ENCODE measurements at places on chromosomes 13 and 19.

DNA sequence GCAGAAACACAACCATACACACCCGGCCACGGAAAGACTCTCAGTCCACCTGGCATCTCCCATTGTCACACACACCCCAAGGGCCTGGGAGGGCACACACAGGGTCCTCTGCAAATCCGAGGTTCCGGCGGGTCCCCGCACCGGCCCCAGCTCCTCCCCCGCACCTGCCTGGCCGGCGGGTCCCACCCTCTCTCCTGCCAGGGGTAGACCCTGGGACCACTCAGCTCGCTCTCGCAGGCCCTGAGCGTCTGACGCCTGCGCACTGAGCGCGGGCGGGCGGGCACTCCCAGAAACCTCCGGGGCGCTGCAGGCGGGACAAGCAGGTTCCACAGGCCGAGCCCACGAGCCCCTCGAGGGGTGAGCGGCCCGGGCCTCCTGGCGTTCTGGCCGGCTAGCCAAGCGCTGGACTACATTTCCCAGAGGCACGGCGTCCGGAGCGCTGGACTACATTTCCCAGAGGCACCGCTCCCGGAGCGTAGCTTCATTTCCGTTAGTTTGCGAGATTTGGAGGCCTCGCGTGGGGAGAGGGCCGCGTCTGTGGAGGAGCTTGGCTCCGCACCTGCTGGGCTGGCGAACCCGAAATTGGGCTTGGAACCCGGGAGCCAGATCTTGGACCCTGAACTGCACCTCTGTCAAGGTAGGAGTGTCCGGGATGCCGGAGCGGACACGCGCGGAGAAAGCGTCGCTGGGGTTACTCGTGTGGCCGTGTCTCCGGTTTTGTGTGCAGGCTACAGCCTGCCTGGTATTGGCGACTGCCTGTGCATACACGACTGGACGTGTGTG lies at the start of gene ZNF420:
Gene ZNF420 (plus strand): TSS at position 500 of the 783 bp plus-strand sequence. CDS start 10,686 bp downstream, outside the sequence.
- peak; percentile 93 for DNase-seq

DNA sequence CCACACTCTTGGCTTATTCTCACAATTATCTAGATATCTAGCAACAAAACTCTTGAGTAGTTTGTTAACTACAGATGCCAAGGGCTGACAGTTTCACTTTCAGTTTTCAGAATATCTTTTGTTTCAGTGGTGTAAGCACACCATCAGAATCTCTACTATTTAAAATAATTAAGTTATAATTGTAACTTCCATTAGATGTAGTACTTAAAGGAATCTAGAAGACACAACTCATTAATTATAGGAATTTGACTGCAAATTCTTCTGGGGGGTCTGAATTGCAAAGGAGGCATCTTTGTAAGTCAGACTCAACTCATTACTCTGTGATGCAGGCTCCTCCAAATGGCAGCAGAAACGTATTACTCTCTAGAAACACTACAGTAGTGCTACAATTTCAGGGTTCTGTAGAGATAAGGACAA lies 44.9 kb upstream of the USPL1 start:
- no peak for DNase-seq

- no peak for DNase-seq
These were observed 18.7 kb downstream of the CD70 start for GRCh38 chr19:6572217-6572616.

- DNase-seq = no peak
These were observed 10.2 kb downstream of the DPP9 start for GRCh38 chr19:4713384-4713951.

DNA sequence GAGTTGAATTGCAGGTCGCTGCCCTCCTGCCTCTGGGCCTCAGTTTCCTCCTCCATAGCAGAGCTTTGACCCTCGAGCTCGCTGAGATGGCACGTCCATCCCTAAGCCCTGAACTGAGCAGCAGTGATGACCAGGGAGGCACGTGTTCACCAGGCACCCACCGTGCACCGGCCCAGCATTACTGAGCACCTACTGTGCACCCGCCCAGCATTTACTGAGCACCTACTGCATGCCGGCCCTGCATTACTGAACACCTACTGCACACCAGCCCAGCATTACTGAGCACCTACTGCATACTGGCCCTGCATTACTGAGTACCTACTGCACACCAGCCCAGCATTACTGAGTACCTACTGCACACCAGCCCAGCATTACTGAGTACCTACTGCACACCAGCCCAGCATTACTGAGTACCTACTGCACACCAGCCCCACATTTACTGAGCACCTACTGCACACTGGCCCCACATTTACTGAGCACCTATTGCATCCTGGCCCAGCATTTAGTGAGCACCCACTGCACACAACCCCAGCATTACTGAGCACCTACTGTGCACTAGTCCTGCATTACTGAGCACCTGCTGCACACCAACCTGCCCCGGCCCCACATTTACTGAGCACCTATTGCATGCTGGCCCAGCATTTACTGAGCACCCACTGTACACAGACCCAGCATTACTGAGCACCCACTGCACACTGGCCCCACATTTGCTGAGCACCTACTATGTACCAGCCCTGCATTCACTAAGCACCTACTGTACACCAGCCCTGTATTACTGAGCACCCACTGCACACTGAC lies 6.3 kb downstream of the TPGS1 start:
- no peak for DNase-seq
